ENCODE measurements at places on chromosomes 13 and 19.

GRCh38 chr13:39481491-39481890 is 121.5 kb downstream of the LHFPL6 start:
- H3K4me1 ChIP-seq: peaks cover 47% of the 10 kb centered on the region
- no peak overlapping the region for H3K27ac ChIP-seq
- H3K27me3 ChIP-seq: no peaks in the 10 kb centered on the region
- H3K36me3 ChIP-seq: no peaks in the 10 kb centered on the region
- DNase-seq: no peak

DNA sequence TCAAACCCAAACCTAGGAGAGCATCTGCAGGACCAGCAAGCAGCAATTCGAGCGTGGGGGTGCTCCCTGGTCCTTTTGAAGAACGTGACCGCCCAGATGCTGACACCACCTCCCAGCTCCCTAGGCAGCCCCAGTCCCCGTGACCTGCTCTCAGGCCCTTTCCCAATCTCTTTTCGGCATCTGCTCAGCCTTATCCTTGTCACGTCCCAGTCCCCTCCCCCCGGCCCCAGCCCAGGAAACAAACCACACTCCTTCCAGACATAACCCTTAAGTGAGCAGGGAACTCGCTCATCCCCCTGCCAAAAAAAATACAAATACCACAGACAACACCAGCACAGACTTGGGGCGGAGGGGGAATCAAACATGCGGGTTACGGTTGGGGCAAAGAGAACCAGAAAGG is 3.3 kb downstream of the MLLT1 start:
- DNase-seq: no peak
- no peaks in the 10 kb centered on the region for H3K36me3 ChIP-seq
- no peak overlapping the region for H3K27ac ChIP-seq
- H3K4me3 ChIP-seq: 0 out of 2 replicates have a peak overlapping the region, but pooled peaks have one; percentile 30

- no peak overlapping the region for H3K27ac ChIP-seq
- H3K27me3 ChIP-seq: no peaks in the 10 kb centered on the region
- DNase-seq: no peak
- no peaks in the 10 kb centered on the region for H3K36me3 ChIP-seq
- peaks cover 4% of the 10 kb centered on the region for H3K4me1 ChIP-seq
Observed at GRCh38 chr13:44703371-44703770, 127.2 kb upstream of the TSC22D1 start.

DNA sequence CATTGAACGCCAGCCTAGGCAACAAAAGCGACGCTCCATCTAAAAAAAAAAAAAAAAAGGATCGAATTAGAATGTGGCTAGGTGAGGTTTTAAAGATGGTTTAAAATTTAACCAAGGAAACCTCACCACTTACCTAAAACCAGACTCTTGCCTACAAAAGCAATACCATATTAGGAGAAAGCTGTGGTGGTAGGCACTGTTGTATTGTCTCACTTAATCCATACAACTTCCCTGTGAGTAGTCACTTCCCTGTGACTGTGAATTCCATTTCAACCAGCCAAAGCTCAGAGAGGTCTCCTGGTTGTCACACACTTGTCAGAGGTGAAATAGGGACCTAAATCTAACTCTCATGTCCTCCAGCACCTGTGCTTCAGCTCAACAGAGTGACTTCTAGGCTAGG is 15.4 kb downstream of the SHISA2 start:
- H3K27me3 ChIP-seq: no peaks in the 10 kb centered on the region
- H3K36me3 ChIP-seq: no peaks in the 10 kb centered on the region
- no peak overlapping the region for H3K27ac ChIP-seq
- no peak overlapping the region for H3K4me3 ChIP-seq

DNA sequence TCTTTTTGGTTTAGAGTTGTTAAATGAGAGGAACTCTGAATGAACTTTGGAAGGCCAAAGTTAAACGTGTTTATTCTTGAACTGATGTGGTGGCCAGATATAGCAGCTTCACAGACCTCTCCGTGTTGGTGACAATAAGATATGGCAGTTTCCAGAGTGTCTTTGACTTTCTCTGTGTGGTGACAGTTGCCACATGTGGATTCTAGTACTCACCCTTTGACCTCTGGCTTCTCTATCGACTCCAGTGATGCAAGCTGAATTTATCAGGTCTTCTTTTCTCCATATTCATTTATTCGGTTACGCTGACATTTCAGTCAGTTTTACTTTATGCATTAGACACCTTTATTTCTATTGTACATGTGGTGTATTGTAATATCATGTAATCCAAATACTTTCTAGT is 1469.5 kb downstream of the SLITRK1 start:
- H3K4me1 ChIP-seq: no peaks in the 10 kb centered on the region
- no peaks in the 10 kb centered on the region for H3K36me3 ChIP-seq
- H3K27me3 ChIP-seq: no peaks in the 10 kb centered on the region
- DNase-seq: no peak
- no peak overlapping the region for H3K27ac ChIP-seq
- H3K4me3 ChIP-seq: no peak overlapping the region

- no peak overlapping the region for H3K4me3 ChIP-seq
- peak; percentile 64 for DNase-seq
- no peaks in the 10 kb centered on the region for H3K36me3 ChIP-seq
- H3K27me3 ChIP-seq: no peaks in the 10 kb centered on the region
- H3K4me1 ChIP-seq: peaks cover 19% of the 10 kb centered on the region
- H3K27ac ChIP-seq: peak overlapping the region; percentile 86
Observed at GRCh38 chr19:40744554-40745401, 5.5 kb downstream of the ACTMAP start.

DNA sequence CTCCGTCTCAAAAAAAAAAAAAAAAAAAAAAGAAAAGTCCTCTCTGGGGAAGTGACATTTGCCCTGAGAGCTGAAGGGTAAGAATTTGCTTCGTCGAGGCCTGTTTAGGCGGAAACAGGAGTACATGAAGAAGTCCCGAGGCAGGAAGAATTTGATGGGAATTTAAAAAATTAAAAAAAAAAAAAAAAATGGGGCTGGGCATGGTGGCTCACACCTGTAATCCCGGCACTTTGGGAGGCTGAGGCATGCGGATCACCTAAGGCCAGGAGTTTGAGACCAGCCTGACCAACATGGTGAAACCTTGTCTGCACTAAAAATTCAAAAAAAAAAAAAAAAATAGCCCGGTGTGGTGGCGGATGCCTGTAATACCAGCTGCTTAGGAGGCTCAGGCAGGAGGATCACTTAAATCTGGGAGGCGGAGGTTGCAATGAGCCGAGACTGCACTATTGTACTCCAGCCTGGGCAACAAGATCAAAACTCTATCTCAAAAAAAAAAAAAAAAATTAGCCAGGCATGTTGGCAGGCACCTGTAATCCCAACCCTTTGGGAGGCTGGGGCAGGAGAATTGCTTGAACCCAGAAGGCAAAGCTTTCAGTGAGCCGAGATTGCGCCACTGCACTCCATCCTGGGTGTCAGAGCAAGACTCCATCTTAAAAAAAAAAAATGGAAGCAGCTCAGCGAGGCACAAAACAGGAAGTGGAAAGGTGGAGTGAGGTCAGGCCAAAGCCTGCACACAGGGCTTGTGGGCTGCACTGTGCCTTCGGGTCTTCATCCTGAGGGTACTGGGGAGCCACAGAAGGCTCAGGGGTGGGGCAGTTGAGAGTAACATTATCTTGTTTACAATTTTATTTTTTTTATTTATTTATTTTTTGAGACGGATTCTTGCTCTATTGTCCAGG is 4.9 kb downstream of the BAX start:
- H3K27me3 ChIP-seq: no peaks in the 10 kb centered on the region
- H3K36me3 ChIP-seq: peaks cover 10% of the 10 kb centered on the region
- DNase-seq: no peak
- no peak overlapping the region for H3K27ac ChIP-seq
- no peak overlapping the region for H3K4me3 ChIP-seq

DNA sequence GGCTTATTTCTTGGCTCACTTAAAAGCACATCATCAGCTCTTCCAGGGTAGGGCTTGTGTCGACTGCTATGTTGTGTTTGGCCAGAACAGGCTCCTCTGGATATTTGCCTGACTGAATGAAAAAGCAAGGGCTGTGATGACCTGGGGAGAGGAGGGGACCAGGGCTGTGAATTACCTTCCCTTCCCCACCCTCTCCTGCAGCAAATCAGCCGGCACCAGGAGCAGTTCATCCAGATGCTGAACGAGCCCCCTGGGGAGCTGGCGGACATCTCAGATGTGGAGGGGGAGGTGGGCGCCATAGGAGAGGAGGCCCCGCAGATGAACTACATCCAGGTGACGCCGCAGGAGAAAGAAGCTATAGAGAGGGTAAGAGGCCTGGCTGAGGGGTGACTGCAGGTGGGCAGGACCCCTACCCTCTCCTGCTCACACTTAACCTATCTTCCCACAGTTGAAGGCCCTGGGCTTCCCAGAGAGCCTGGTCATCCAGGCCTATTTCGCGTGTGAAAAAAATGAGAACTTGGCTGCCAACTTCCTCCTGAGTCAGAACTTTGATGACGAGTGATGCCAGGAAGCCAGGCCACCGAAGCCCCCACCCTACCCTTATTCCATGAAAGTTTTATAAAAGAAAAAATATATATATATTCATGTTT is 4.4 kb downstream of the GADD45GIP1 start:
- peaks cover 18% of the 10 kb centered on the region for H3K36me3 ChIP-seq
- no peaks in the 10 kb centered on the region for H3K27me3 ChIP-seq
- no peak for DNase-seq
- peaks cover 18% of the 10 kb centered on the region for H3K4me1 ChIP-seq
- H3K4me3 ChIP-seq: no peak overlapping the region
- H3K27ac ChIP-seq: peak overlapping the region; percentile 75

DNA sequence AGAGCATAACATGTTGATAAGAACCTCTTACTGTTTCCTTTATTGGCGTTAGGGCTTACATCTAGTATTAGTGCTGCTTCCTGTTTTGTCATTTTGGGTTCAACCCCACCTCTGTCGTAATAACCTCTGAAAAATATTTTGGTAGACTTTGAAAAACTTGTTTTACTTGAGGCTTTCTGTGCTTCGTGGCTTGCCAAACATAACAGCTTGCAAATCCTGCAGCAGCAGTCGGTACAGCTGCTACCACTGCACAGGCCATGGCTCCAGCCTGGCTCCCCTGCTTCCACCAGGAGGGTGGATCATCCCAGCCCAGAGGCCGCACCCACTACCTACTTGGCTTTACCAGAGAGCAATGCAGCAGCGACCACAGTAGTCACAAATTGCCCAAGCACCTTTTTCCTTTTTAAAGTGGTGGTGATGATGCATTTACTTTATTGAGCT is 11.8 kb upstream of the CEACAM4 start:
- no peak overlapping the region for H3K27ac ChIP-seq
- H3K36me3 ChIP-seq: no peaks in the 10 kb centered on the region
- H3K4me3 ChIP-seq: no peak overlapping the region
- DNase-seq: no peak
- no peaks in the 10 kb centered on the region for H3K4me1 ChIP-seq

- H3K36me3 ChIP-seq: no peaks in the 10 kb centered on the region
- H3K4me3 ChIP-seq: no peak overlapping the region
- peak; percentile 74 for DNase-seq
- H3K27ac ChIP-seq: no peak overlapping the region
- H3K27me3 ChIP-seq: 0 out of 2 replicates have a peak, but pooled peaks cover 6% of the 10 kb centered on the region
Observed at GRCh38 chr19:4523306-4524110, 5.2 kb upstream of the PLIN4 start.

- H3K4me3 ChIP-seq: no peak overlapping the region
- no peaks in the 10 kb centered on the region for H3K36me3 ChIP-seq
Observed at GRCh38 chr13:99303863-99304521, 3.2 kb downstream of the GPR183 start.

GRCh38 chr13:43916828-43917227 is 37.1 kb downstream of the LACC1 start:
- DNase-seq: no peak
- peaks cover 3% of the 10 kb centered on the region for H3K4me1 ChIP-seq
- no peaks in the 10 kb centered on the region for H3K27me3 ChIP-seq
- H3K4me3 ChIP-seq: no peak overlapping the region
- H3K27ac ChIP-seq: no peak overlapping the region
- no peaks in the 10 kb centered on the region for H3K36me3 ChIP-seq

- peaks cover 4% of the 10 kb centered on the region for H3K4me1 ChIP-seq
- no peaks in the 10 kb centered on the region for H3K27me3 ChIP-seq
- H3K36me3 ChIP-seq: peaks cover 5% of the 10 kb centered on the region
- peak overlapping the region; percentile 68 for H3K4me3 ChIP-seq
- DNase-seq: peak; percentile 56
Observed at GRCh38 chr19:17214508-17215126, 540 bp upstream of the USE1 start.

GRCh38 chr13:99862244-99862643 is 109.3 kb downstream of the ZIC5 start:
- no peak overlapping the region for H3K4me3 ChIP-seq
- no peak for DNase-seq
- H3K4me1 ChIP-seq: peaks cover 82% of the 10 kb centered on the region
- H3K27ac ChIP-seq: no peak overlapping the region

DNA sequence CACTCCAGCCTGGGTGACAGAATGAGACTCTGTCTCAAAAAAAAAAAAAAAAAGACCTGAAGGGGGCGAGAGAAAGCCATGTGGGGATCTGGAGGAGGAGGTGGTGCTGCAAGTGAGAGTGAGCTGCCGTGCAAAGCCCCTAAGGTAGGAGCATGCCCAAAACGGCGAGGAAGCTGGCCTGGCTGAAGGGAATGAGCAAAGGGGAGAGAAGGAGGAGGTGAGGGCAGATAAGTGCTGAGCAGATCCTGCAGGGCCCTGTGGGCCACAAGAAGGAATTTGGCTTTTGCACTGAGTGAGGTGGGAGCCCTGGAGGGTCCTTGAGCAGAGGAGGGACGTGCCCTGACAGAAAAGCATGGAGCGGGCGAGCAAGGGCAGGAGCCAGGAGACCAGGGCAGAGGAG is 19.4 kb upstream of the ADGRE5 start:
- no peaks in the 10 kb centered on the region for H3K27me3 ChIP-seq
- DNase-seq: peak; percentile 76
- H3K36me3 ChIP-seq: no peaks in the 10 kb centered on the region
- no peaks in the 10 kb centered on the region for H3K4me1 ChIP-seq

GRCh38 chr19:45162608-45163143 is 1.9 kb upstream of the NKPD1 start:
- no peak overlapping the region for H3K27ac ChIP-seq
- H3K4me3 ChIP-seq: no peak overlapping the region
- H3K27me3 ChIP-seq: no peaks in the 10 kb centered on the region
- no peak for DNase-seq
- H3K36me3 ChIP-seq: no peaks in the 10 kb centered on the region
